ENCODE measurements at places on chromosomes 2 and 18.

- no peak for DNase-seq
Measured at GRCh38 chr18:41966943-41967342, 11.9 kb downstream of the PIK3C3 start.

GRCh38 chr2:77270433-77270832, 251.7 kb downstream of the LRRTM4 start:
- DNase-seq: no peak

GRCh38 chr18:26307161-26307773, 81.0 kb downstream of the TAF4B start:
- DNase-seq: peak; percentile 43

DNA sequence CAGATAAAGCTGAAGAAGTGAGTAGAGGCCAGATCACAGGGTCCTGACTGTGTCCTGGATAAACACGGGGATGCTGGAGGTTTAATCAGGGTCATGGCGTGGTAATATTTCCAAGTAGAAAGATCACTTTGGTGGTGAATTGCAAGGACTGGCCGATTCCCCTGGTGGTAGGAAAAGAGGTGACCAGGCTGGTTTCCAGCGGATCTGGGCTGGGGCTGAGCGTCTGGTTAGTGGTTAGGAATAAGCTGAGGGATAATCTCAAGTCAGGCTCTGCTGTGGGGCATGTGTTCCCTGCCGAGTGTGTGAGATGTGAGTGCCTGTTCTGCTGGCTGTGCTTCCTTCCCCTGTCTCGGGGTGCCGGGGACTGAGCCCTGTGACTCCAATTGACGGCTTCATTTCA, 484.0 kb downstream of the TSN start:
- DNase-seq: no peak

DNA sequence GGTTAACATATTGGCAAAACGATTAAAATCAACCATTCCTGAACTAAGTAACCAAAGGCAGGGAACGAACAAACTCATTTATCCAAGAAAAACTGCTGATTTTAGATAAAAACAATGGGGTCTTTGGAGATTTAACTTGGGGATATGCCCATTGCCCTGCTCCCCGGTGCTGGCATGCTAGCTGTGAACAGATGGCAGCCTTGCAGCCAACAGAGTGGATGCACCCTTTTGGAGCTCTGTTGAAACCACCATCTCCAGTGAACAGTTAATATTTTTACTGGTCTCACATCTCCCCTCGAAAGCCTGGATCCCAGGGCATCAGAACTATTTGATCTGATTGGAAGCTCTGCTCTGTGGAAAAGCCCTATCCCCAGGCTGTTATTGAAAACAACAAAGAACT, 303.1 kb downstream of the TGIF1 start:
- no peak for DNase-seq

DNA sequence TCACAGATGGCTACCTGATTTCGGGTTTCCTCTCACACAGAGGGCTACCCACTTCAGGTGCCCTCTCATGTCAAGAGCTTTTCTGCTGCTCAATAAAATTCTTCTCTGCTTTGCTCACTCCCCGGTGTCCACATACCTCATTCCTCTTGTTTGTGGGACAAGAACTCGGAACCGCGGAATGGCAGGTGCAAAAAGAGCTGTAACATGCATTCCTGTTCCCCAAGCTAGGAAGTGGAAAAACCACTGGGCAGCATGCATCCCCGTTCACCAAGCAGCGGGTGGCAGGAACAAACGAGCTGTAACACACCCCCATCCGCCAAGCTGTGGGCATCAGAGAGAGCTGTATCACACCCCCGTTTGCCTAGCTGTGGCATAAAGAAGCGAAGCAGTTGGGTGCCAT, 27.2 kb upstream of the FRZB start:
- no peak for DNase-seq

DNA sequence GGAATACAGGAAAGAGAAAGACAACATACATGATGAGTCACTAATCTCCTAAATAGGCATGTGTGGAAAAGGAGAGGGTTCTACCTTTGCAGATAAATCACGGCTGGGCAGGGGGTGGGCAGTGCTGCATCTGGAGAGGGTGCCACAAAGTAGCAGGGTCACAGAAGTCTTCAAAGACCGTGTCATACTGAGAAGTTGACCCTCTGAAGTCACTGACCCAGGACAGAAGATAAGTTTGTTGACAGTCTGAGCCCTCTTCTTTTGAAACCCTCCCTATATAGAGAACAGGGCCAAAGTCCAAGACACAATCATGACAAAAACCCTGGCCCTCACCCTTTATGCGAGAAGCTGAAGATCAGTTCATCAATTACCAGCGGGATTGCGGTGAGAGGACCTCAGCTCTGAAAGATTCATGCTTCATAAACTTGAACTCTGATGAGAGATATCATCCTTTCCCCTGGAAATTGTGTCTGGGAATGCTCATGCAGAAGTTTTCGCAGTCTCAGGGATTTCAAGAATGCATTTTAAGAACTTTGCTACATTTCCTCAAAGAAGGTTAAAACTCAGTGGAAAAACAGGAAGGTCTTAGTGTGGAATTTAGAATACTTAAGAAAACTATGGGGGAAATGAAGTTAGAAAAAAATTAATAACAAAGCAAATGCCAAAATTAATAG, 129.5 kb downstream of the FAM124B start:
- DNase-seq: no peak

DNA sequence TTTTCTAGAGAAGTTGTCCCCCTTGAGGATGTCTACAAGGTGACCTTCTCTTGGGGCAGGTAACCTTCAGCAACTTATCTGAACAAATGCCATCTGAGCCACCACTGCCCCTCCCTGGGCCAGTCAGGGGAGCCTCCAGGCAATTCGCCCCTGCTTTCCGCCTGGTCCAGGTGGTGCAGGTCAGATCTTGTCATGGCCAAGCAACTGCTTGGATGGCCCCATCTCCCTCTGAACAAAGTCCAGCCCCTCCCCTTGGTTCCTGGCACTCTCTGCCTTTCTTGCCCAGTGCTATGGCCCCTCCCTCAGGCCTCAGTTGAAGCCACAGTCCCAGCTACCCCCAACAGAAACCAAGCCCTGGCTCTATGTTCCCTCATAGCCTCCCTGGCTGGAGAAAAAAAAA, 138.7 kb downstream of the ALPK2 start:
- DNase-seq: no peak

DNA sequence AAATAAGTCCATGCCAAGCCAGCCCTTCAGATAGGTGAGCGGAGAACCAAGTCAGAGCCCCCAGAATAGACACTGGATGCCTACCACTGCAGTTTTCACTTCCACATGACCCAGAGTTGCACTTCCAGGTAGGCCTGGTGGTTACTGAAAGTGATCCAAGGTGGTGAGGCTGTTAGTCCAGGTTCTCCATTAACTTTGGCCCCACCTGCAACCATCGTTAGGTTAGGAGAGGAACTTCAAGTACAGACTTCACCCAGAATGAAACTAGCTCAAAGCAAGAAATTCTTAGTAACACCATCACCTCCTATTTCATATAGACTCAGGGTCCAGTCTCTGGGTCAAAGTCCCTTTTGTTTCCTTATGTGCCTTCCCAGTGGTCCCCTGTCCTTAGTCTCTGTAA, 293.1 kb upstream of the ID2 start:
- DNase-seq: no peak

GRCh38 chr2:20935168-20935775, 108.6 kb downstream of the APOB start:
- DNase-seq: no peak

DNA sequence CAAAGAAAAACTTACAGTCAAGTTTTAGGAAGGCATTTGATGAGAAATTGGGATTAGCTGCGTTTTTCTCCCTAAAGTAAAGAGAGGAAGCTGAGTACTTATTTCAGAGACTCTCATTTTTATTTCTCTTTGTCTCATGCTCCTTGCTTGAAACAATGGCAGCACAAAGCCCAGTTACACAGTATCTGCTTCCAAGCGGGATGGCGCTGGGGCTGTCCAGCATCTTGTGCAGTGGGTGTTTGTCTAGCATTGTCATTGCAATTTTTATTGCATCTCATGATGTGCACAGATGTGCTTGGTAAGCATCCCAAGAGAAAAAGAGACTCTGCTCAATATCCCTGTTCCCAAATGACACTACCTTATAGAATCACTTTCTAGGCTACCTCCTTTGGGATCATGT, 102.8 kb upstream of the ZNF521 start:
- no peak for DNase-seq

DNA sequence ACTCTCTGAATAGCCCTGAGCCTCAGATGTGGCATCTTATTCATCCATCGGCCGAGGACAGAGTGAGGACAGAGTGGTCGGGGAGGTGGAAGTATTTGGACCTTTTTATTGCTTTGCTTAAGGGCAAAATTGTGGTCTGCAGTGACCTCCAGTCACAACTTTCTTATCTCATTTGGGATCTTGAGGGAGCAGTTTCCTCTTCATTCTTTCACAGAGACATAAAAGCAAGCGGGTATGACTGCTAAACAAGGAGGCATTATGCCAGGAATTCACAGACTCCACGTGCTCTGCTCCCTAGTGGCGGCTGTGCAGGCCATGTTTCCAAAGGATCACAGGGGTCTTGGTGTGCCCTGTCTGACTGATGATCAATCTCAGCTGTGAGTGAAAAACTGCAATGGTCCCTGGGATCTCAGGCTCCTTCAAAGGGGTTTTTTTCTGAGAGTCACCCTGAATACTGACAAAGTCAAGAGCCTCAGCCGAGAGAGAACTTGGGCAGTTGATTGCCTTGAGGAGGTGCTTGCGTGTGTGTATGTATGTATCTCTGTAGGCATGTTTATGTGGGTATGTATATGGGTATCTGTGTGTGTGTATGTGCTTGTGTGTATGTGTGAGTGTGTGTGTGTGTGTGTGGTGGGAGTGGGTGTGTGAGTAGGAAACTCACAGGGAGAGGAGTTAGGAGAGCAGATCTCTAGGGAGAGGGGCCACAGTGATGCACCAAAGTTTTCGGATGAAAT, 47.7 kb downstream of the RAPGEF4 start:
- no peak for DNase-seq

DNA sequence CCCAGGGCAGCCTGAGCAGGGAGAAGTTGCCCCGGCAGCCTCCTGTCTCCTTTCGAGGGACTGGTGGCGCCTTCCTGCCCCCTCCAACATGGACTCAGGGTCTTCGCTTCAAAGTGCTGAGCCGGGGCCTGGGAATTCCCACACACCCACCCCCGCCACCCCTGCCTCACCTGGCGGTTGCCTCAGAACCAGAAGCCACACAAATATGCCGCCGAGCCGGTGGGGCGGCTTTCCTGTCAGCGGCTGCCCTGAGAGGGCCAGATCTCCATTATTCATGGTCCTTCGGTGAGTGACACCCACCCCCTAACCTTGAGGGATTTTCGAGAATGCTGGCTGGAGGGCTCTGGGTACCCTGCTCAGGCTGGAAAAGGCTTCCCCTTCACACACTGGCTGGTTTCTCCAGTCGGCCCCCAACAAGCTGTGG, 71.7 kb downstream of the SMAD7 start:
- DNase-seq: no peak

- no peak for DNase-seq
Measured at GRCh38 chr2:124248386-124248785, 223.3 kb downstream of the CNTNAP5 start.

- DNase-seq: no peak
Measured at GRCh38 chr2:199339891-199340605, 117.7 kb downstream of the SATB2 start.

DNA sequence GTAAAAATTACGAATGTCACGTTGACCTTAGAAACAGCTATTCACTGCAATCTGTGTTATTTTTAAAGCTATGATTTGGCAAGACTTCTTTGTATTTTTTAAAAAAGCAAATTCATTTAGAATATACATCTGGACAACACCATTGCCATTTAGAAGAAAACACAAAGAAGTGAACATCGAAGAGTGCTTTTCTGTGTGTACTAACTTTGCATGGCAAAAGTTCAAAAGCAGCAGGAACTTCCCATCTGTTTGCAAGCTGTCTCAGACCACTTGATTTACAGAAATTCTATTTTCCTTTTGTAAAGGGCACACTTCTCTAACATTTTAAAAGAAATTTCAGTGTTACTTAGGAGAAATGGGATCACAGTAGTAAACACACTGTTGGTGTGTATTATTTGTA, 145.9 kb downstream of the CALCRL start:
- DNase-seq: no peak

Measured in activated CD4-positive, alpha-beta T cell treated with anti-CD3 and anti-CD28 coated beads, Interleukin-2, amount 50 U/mL, for 16 hours (primary cell).